ENCODE measurements at places on chromosomes 6 and 20.

GRCh38 chr6:2492686-2493523, 247.5 kb upstream of the GMDS start:
- no peak for DNase-seq

- DNase-seq = no peak
These were observed 121.7 kb upstream of the BTBD3 start for GRCh38 chr20:11796026-11796425.

GRCh38 chr6:145904868-145905267, 59.3 kb downstream of the SHPRH start:
- no peak for DNase-seq

DNA sequence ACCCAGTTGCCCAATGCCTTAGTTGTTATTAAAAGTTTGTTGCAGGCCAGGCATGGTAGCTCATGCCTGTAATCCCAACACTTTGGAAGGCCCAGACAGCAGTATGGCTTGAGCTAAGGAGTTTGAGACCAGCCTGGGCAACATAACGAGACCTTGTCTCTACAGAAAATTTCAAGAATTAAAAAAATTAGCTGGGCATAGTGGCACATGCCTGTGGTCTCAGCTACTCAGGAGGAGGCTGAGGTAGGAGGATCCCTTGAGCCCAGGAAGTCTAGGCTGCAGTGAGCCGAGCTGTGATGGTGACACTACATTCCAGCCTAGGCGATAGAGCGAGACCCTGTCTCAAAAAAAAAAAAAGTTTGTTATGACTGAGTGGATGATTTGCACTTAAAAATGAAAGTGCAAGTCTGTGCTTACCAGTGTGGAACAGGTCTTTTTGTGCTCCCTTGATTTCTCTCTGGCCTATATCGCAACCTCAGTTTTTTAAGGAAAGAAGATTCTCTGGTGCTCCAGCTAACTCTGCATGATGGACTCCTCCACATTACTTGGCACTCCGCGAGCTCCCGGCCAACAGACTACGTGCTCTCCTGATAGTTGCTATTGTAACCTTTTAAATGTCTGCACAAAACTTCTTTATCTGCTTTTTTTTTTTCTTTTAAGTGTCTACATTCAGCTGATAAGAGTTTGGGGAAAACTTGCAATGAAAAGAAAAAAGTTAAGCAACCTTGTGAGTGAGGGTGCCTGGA, 22.1 kb downstream of the ZKSCAN3 start:
- DNase-seq = no peak

DNA sequence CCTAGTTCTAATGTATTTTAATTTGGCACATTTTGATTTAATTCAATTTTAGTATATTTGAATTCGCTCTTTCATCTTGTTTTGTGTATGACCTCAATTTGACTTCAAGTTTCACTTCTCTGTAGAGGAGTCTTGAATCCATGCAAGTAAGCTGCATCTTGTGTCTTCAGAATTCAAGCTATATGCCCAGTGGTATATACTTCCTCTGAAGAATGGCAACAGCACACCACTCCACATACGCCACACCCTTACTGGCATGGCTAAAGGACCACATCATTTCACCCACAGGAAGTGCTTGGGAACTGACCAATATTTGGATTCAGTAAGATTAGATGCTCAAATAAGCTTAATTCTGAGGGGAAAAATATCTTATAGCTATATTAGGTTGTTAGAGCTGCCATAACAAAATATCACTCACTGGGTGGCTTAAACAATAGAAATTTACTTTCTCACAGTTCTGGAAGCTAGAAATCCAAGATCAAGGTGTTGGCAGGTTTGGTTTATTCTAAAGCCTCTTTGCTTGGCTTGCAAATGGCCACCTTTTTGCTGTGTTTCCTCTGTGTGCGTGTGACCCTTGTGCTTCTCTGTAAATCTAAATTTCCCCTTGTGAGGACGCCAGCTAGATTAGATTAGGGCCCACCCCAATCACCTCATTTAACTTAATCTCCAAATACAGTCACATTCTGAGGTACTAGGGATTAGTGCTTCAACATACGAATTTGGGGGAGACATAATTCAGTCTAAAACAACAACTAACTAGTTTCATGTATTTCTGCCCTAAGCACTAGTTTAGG, 2.8 kb upstream of the ASF1A start:
- DNase-seq = no peak

- no peak for DNase-seq
These were observed 214.1 kb upstream of the RREB1 start for GRCh38 chr6:6893701-6894100.

DNA sequence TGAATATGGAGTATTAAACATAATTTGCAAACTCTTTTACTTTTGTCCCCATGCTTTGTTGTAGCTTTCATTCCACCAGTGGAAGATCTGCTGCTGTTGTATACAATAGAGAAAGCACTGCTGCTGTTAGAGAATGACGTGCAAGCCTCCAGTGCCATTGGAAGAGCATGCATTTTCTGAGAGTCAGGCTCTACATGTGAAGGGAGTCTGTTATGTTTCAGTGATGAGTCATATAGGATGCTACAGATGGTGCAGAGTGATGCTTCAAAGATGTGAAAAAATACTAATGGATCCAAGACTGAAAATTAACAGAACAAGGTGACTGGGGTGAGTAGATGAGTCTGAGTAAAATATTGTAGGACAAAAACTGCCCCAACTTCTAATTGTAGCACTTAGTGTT, 22.4 kb upstream of the BACH2 start:
- no peak for DNase-seq

DNA sequence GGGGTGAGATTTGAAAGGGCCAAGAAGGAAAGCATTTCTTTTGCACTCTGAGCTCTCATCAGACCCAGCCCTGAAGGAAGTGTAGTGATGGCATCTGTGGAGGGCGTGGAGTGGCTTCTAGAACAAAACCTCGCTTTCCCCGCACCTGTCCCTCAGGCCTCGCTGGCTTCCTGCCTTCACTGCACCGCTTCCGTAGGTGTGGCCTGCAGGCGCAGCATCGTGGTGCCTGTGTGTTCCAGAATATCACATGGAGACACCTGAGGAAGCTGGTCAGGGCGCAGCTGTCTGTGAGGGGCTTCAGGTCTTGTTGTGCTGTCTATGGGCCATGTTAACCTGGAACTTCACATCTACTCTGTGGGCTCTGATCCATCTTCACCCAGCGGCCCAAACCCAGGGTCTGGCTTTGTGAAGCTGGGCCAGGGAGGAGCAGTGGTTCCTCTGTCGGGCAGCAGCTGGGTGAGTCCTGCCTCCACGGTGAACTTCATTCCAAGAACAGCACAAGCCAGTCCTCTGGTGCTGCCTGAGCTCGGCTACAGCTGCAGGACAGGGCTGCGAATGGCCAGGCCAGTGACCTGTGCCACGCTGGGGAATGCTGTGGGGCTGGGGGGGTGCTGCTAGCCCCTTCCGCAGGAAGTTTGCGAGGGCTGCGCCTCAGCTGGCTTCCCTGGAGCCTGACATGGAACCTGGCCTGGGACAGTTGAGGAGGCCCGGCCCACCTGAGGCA, 40.9 kb downstream of the DSTN start:
- DNase-seq = peak; percentile 12

DNA sequence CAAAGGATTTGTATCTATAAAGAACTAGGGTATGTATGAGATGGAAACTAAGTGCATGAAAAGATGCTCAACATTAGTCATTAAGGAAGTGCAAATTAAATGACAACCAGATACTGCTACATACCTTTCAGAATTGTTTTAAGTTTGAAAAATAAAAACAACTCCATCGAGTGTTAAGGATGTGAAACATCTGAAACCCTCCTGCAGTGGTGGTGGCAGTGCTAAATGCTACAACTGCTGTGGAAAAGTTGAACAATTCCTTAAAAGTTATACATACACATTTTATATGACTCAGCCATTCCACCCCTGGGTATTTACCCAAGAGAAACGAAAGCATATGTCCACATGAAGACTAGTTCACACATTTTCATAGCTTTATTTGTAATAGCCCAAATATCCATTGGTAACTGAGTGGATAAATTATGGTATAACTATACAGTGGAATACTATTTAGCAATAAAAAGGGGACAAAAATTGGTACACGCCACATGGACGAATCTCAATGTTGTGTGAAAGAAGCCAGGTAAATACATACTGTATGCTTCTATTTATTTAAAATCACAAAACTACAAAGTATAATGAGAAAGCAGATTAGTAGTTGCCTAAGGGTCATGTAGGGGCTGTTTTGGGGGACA, 10.6 kb downstream of the ARMH2 start:
- peak; percentile 29 for DNase-seq

DNA sequence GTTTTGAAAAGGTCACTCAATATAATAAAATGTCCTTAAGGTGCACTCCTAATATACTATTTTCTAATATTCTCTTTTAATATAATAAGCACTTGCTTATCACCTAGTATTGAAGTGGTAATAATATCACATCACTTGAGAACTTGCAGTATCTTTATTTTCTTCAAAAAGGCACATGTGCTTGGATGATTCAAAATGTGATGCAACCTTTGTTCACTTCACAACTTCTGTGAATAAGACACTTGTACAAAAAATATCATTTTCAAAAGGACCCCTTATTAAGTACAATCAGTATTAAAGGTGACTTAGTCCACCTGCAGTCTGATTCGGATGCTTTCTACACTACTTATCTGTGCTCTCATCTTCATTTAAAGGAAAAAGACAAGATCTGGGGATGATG, 3.4 kb downstream of the PRELID3B start:
- no peak for DNase-seq

GRCh38 chr6:40661726-40662125, 74.6 kb upstream of the LRFN2 start:
- DNase-seq = no peak

DNA sequence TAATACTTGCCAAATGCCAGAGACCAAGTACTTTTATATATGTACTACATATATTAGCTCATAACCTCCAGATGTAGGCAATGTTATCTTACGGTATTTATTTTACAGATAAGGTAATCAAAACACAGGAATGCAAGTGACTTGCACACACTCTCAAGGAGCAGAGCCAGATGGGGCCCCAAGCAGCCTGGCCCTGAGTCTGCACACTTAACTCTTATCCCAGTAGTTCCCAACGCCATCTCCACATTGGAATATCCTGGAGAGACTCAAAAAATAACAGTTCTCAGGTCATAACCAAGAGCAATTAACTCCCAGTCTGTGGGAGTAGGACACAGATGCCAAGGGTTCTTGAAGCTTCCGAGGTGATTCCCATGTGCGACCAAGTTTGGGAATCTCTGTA, 398.7 kb downstream of the PHF3 start:
- DNase-seq = no peak

GRCh38 chr6:139436200-139436956, 61.9 kb upstream of the CITED2 start:
- no peak for DNase-seq

DNA sequence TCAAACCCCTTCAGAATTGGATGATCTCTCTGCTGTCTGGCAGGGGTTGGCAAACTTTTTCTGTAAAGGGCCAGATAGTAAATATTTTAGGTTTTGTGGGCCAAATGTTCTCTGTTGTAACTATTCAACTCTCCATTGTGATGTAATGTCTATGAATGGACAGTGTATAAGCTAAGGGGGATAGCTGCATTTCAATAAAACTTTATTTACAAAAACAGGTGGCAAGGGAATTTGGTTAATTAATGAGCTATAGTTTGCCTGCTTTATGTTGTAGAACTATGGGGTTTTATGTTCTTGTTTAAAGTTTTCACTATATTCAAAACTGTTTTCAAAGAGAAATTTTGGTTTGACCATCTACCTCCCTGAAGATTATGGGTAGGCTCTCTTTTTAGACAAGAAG, 182.1 kb upstream of the CITED2 start:
- DNase-seq = no peak

Data from brain microvascular endothelial cell (primary cell).